ENCODE measurements at places on chromosomes 5 and 9.
A peak's percentile ranks its signal among the peaks of the same experiment; 100 is the strongest.

DNA sequence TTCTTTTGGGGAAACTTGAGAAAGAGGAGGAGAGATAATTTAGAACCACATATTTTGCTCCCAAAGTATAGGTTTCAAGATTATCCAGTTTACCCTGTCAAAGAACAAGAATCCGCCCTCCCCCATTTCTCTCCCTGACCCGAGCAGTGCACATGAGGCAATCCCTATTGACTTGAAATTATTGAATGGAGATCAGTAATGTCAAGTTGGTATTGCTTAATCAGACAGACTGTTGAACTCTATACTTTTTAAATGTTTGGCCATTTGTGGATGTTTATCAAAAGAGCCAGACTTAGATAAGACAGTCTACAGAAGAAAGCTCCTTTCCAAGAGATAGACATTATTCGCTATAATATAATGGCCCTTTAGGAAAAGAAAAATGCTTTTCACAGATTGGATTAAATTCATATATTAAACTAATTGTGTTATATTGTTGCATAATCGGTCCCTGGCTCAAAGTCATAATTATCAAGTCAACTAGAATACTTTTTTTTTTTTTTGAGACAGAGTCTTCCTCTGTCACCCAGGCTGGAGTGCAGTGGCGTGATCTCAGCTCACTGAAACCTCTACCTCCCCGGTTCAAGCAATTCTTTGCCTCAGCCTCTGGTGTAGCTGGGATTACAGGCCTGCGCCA is 5.3 kb downstream of the SLC25A25 start:
- no peak for DNase-seq

DNA sequence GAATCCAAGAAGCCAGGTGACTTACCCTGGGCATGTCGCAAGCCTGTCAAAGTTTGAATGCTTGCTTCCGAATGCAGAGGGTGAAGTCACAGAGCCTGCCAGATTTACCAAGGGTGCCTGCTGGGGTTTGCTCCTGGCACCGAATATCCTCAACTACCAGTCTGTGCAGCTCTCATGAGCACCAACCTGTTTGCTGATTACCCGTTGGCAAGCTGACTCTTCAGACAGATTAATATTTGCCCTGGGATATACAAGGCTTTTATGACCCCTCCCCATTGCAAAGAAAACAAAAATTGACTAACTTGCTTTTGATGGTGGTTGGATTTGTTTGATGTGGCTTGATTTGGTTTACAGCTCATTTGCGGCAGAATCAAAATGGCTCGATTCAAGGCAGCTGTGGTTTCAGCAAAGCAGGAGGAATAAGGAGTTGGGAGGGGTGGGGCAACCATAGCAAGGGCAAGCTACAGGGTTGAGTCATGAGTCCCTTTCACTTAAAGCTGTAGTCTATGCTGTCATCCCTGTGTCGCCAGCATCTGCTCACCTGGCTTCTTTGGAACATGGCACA is 82.3 kb upstream of the AGXT2 start:
- no peak for DNase-seq

GRCh38 chr5:151591144-151591819 is at the start of gene FAT2:
FAT2 (minus strand) TSS chr5:151591331; CDS start chr5:151568931, 22,400 bp downstream.
- DNase-seq, result no peak

DNA sequence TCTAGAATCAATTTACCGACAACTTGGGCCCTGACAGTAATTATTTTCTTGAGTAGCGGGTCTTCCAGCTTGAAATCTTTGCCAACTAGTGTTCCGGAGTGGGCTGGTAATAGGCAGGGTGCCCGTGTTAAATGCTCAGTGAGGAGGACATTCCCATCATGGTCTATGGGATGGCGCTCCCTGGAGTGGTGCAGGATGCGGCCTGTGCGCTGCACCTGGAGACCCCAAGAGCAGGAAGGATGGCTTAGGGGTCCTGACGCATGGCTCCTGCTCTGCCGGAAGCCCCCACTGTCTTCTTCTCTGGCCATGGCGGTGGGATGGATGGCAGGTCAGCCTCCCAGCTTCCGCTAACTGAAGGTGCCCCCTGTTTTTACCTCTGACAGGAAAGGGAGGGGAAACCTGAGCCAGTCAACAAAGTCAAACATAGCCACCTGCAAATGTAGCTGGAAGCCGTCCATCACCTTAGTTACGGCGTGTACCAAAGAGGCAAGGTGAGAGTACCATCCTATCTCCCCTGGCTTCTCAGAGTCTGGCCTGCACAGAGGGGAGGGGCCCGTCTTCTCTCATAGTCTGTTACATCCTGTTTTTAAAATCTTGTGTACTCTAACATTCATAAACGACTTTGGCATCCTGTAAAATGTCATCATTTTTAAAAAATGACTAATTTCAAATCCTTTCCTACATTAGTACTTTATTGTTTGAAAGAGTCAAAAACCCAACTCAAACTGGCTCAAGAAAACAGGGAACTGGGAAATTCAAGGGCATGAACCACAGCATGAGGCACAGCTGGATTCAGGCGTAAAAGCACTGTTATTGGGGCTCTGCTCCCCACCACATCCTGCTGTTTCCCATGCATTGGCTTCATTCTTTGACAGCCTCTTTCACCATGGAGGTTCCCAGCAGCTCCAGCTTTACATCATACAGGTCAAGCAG is 28.5 kb upstream of the UNC5A start:
- no peak for DNase-seq

DNA sequence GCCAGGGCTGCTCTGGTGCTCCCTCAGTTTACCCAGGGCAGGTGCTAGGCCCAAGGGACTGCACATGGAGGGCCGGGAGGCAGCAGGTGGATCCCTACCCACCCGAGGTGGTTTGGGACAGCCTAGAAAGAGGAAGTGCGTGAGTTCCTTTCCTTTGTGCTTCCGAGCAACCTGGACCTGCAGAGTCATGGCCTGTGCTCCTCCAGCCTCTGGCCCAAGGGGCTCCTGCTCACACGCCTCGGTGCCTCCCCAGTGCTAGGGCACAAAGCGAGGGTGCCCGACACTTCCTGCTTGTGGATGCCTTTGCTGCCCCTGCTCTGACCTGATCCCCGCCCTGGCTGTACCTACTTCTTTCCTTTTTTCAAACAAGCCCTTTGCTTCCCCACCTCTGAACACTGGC is 79.3 kb downstream of the RXRA start:
- no peak for DNase-seq

GRCh38 chr5:32217886-32218396 is 43.8 kb upstream of the GOLPH3 start:
- DNase-seq, result peak; percentile 17

GRCh38 chr9:89799766-89800165 is 195.0 kb downstream of the GADD45G start:
- DNase-seq, result no peak

DNA sequence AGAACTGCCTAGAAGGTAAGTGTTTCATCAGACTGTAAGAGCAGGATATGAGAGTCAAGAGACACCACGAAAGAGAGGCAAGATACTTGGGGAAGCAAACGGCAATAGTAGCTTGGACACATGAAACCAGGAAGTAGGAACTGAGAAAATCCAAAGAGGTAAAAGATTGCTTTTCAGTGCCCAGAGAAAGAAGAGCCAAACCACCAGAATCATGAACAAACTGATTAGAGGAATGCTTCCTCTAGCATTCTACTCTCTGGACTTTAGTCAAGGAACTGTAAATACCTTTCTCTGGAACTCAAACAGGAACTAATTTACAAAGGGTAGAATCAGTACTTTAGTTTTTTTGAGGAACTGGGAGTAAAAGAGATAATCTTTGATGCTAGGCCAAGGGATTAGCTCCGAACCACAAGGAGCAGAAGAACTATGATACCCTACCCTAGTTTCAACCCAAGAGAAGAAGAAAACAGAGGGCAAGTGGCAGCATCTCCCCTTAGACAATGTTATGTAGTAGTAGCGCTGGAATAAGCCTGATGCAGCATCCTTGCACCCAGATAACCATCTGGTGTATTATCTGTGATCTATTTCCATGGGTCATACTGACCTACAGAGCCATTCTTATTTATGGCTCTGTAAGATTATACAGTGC is 41.3 kb downstream of the EFCAB9 start:
- no peak for DNase-seq

GRCh38 chr5:112967520-112968083 is 9.0 kb upstream of the DCP2 start:
- DNase-seq, result no peak

DNA sequence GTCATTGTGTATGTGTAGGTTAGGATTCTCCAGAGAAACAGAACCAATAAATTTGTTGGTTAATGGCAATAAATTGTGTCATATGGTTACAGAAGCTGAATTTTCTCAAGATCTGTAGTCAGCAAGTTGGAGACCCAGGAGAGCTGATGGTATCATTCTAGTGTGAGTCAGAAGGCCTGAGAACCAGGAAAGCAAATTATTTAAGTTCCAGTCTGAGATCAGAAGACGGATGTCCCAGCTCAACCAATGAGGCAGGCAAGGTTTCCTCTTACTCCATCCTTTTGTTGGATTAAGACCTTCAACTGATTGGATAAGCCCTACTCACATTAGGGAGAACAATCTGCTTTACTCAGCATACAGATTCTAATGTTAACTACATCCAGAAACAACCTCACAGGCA is 656.3 kb downstream of the ANXA1 start:
- DNase-seq, result no peak

GRCh38 chr5:1594357-1595106 is 70.8 kb upstream of the LPCAT1 start:
- peak; percentile 89 for DNase-seq

GRCh38 chr5:59423021-59423420 is 470.5 kb downstream of the PDE4D start:
- no peak for DNase-seq

DNA sequence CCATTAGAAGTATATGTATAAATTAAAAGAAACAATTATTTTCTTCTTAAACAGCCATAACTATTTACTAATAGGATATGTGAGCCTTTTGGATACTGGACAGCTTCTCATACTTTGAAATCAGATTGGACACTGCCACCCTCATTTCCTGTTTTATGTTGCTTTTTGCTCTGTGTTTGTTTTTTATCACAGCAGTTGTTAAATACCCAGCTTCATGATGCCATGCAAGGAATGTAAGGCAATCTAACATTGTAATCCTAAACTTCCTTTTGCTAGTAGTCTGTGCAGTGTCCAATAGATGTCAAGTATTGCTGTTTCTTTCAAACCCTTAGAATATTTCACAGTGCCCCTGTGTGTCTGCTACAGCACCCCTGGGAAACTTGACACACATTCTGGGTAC is 56.2 kb downstream of the CNTLN start:
- DNase-seq, result no peak

DNA sequence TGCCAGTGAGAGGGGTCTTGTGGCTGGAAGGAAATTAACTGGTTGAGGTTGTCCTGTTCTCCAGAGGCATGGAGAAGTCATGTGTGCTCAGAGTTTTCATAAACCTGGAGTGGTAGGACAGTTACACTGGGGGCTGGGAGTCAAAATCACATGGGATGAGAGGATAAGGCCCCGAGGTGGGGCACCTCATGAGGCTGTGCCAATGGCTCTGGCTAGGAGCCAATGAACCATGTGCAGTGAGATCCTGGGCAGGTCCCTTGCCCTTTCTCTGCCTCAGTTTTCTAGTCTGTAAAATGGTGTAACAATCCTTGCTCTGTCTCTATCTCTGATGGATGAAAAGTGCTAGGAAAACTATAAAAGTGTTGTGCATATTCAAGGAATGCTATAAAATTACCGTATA is 7.0 kb upstream of the SYNPO start:
- DNase-seq, result peak; percentile 38

GRCh38 chr5:145027286-145027685 is 807.9 kb downstream of the PRELID2 start:
- DNase-seq, result no peak

DNA sequence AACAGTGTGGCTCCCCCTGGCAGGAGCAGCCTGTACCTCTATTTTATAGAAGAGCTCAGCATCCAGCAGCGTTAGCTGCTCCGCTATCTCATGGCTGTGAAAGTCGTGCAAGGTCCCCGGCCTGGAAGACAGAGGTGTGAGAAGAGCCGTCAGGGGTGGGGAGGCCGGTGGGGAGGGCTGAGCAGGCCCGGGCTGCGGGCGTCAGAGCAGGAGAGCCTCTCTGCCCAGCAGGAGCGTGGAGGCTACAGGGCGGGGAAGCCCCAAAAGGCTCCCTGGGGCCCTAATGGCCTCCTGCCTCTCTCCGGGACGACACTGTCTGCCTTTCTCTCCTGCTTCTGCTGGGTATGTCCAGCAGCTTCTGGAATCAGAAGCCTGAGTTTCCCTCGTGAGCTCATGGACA is 42.6 kb downstream of the PRRT1B start:
- DNase-seq, result no peak

DNA sequence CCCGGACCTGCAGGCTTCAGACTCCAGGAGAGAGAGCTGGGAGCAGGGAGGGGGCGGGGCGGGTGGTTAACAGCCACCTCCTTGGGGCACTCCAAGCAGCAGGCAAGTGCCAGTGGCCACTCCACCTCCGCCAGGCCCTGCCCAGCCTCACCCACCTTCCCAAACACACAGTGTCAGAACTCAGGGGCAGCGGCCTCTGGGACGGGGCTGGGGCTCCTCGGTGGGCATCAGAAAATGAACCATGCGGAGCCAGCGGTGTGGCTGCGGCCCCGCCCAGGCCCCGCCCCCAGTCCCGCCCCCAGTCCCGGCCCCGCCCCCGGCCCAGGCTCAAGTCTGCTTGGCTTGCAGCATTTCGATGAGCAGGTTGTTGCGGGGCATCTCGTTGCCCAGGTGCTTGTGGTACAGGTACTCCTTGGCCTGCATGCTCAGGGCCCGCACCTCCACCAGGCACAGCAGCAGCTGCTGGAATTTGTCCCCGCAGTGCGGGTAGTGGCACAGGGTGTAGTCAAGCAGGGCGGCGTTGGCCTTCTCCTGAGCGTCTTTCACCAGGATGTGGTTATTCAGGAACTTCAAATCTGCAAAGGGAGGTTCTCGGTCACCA is 24.7 kb downstream of the NR5A1 start:
- DNase-seq, result no peak

GRCh38 chr9:85743275-85744128 is 1.7 kb upstream of the AGTPBP1 start:
- DNase-seq, result no peak

DNA sequence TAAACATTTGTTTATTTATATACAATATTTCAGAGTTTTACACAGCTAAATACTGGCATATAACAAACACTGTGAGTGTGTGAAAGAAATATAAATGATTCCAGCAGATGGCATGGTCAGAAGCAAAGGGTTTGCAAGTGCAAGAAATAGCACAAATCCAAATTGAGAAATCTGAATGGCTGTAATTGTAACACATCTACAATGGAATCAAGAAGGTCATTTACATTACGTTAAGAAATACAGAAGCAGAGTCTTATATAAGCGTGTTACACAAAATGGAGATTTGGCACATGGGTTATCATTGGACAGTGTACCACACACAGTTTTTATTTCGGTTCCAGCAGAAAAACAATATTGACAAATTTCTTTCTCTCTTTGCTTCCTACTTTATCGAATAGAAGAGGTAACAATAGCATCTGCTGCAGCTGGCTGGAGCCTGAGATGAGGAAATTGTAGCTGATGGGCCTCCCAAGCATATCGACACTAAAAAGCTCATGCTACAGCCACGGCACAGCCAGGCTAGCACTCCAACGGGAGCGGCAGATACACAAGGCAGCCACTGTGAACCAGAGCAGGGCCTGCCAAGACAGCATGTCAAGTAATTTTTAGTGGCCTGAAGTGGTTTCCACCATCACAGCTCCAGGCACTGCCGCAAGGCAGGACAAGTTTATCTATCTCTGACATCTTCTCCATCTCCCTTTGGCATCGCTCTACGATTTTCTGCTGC is 564.6 kb upstream of the DMAC1 start:
- DNase-seq, result no peak
